Glutamatergic neuron (in vitro differentiated cells): ENCODE measurements at places on chromosomes 13 and 19.

- DNase-seq, result peak; percentile 81
Measured at GRCh38 chr19:1945899-1946298, 4.9 kb downstream of the CSNK1G2 start.

DNA sequence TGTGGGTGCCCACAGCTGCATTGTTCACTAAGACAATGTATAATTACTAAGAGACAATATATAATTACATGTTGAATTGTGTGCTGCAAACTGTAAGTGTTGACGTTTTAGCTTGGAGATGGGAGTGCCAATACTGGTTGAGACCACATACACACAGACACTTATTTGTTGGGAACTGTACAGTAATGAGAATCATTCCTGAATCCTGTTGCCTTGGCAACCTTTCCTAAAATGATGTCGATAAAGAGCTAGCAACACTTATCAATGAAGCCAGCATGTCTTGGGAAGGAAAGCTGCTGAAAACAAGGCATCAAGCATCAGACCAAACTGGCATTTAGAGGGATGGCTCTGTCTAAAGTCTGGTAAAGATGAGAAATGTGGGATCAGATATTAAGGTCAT, 51.3 kb downstream of the PCDH8 start:
- no peak for DNase-seq

GRCh38 chr13:40987606-40988280, 31.4 kb downstream of the ELF1 start:
- DNase-seq, result no peak

GRCh38 chr13:25001476-25002206, 94.3 kb upstream of the PABPC3 start:
- no peak for DNase-seq

DNA sequence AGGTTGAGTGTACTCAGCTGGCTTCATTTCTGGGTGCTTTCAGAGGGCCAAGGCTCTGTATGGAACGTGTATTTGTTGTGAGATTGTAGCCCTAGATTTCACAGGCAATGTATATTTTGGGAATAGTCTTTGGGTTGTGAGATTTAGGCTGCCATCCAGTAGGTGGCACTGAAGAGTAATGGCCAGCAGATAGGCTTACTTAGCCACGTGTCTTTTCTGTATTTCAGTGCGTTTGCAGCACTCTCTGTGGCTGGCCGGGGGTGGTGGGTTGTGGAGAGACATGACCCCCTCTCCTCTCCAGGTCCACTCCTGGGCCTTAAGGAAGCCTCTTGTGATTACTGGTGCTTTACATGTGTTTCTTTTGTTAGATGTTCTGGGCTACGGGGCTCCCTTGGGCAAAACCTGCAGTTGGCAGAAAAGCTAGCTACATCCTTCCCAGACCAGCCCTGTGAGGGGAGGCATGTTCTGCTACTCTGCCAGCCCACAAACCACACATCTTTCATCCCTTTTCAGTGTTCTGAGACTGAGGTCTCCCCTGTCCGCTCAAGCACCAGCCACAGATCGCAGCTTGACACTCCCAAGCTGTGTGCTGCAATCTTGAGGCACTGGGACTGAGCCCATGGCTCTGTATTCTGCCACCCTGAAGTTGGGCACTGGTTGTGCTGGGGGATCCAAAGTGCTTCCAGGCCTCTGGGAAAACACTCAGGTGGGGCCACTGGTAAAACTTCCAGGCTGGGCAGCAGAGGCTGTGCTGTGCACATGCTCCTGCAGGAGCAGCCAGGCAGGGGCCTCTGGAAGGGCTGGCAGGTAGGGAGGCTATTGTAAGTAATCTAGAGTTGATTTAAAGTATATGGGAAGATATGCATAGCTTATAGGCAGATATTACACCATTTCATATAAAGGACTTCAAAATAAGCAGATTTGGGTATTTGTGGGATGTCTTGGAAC, 1096.8 kb upstream of the PCDH20 start:
- peak; percentile 62 for DNase-seq

DNA sequence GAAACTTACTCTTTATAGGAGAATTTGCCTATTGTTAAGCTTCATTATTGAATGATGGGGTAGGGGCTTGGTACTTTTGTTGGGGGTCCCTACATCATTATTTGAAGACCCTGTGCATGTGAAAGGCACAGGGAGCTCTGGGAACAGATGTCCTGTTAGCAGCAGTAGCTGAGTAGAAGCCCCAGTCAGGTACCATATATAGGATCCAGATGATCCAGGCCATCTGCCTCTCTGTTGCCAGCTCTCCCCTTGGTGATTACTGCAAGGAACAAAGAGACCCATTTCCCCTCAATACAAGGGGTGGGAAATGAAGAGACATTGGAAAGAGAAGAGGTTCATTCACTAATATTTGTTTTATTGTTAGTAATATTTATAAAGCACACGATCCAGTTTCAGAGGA, 4.4 kb upstream of the MTMR6 start:
- DNase-seq, result peak; percentile 56

DNA sequence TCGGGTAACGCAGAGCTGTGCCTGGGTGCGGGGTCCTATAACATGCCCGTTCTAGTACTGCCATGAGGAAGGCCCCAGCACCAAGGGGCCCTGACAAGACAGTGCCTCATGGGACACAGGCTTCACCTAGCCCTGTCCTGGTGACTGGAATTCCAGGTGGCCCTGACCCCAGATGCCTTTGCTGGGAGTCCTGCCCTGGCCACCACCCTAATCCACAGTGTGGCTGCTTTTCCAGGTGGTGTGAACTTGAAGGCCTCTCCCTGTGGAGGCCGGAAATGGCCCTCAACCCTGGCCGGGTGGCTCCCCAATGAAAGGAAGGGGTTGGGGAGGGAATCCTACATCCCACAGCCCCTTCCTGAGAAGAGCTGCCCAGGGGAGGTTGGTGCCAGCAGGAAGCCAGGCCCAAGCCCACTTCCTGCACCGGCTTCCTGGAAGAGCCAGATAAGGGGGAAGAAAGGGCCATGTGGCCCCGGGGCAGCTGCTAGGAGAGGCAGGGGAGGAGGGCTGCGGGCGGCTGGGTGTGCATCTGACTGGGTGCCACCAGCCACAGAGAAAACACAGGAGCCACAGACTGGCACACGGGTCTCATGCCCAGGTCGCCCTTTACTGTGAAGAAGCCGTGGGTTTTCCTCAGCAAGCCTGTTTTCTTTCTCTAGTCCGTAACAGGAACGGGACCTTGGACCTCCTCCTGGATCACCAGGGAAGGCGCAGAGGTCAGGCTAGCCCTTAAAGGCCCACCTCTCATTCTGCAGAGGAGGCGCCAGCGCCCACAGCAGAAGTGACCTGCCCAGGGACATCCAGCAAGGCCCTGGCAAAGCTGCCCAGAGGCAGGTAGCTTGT, 4.7 kb downstream of the LSM4 start:
- no peak for DNase-seq

DNA sequence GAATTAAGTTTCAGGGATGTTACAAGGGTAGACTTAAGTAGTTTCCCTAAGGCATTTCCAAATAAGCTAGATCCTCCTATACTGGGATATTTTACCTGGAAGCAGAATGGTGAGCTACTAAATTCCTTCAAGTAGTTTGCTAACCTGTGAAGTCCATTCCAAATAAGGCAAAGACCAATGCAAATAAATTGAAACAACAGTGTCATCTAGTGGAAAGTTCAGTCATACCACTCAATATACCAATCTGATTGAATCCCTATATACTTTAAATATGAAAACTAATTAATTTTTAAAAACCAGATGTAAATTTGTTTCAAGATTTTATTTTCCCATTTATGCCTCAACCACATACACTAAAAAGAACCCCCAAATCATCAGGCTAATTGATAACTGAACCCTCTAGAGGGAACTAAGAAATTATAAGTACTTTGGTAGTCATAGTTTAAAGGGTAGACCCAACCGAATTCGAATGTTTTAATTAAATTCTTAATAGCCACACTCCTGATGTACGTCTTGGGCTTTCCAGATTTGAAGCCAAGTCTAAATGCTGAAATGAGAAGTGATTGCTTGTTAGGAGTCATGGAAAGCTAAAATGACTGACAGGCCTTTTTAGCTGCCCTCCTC, 223.7 kb downstream of the TBC1D4 start:
- DNase-seq, result no peak

DNA sequence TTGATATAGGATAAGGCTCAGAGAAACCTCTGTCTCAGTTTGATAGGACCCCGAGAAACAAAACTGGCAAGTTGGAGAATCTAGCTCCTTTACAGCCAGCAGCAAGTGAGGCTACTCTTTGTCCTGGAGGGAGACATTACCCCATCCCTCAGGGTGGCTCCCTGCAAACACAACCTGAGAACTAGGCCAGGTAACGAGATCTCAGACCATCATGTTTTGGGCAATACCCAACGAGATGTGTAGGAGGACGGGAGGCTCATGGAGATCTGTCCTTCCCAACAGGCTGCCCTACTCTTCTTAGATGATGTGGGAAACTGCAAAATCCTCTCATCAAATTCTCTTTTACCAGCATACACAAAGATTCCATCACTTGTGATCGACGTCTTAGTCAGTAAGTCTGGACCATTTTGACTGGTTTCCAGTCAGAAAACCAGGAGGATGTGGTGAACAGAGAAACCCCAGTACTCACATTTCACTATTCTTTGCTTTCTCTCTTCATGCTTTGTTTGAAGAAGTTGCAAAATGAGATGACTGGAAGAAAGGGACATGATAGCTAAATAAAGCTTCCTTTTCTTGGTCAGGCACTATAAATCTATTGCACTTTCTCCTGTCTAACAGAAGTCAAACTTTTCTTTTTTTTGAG, 6.0 kb upstream of the CTU1 start:
- no peak for DNase-seq

DNA sequence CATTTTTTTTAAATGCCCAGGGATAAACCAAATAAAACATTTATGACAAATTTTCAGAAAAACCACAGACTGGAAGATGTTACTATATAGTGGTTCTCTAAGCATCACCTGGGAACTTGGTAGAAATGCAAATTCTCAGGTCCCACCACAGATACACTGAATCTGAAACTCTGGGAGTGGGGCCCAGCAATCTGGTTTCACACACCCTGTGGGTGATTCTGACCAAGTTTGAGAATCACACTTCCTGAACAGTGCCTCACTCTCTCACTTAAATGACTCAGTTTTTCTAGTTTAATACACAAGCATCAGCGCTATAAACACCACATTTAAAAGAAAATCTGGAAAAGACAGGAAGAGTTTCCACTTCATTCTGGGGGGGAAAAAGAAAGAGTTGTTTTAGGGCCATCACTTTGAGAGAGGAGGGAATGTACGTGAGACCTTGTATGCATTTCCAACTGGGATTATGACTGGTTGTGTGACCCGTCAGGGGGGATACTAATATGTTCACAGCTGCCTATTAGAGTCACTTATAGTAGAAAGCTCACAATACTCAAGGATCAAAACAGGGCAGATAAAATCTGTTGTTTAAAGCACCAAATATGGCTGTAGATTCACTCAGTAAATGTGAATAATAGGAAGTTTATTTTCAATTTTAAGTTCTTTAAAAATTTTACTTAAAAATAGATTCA, 567.7 kb downstream of the GPC6 start:
- no peak for DNase-seq

- DNase-seq, result no peak
Measured at GRCh38 chr13:37198629-37199028, 93.2 kb upstream of the CSNK1A1L start.

DNA sequence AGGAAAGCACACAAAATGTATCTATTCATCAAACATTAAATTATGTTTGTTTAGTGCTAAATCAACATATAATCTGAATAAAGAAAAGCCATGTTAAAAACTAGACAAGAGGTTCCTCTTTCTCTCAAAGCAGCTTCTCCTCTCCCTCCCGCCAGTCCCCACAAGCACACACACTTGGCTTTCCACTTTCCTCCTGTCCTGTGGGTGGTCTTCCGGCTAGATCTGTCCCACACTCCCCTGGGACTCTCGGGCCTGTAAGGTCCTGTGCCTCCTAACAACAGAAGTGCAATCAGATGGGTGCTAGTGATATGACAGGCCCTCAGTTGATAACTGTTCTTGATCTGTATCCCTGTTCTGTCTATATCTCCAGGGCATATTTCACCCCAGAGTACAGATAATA, 45.6 kb upstream of the RAP2A start:
- no peak for DNase-seq

DNA sequence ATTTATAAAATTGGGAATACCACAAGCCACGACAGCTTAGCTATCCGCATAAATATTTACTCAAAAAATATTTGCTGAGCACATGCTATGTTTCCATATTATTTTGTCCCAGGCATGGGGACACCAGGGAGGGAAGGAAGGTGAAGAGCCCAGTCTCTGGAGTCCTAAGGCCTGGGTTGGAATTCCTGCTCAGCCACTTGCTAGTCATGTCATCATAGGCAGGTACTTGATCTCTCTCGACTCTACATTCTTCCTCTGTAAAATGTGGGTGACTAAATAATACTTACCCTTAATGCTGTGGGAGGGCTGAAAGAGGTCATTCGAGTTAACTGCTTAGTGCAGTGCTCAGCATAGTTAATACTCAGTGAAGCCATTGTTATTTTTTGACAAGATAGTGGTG, 4.3 kb upstream of the RNASEH2B start:
- no peak for DNase-seq

DNA sequence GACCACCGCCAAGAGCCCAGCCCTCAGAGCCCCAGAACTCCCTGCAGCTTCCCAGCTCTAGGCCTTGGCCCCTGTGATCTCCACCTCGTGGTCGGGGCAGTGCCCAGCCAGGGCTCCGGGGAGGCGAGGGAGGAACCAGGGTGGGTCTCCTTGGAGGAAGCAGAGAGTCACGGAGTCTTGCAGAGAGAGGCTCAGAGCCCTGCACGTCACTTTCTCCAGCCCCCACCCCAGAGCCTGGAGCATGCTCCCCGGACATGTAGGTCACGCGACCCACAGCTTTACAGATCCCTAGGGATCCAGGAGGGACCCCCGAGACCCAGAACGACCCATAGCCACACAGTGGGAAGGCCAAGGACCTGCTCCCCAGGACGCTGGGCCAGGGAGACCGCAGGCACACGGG, 11.9 kb downstream of the GADD45B start:
- DNase-seq, result no peak

GRCh38 chr13:106681536-106681935, 113.6 kb upstream of the ARGLU1 start:
- DNase-seq, result no peak

GRCh38 chr19:2805991-2806649, 13.5 kb upstream of the ZNF554 start:
- DNase-seq, result no peak

DNA sequence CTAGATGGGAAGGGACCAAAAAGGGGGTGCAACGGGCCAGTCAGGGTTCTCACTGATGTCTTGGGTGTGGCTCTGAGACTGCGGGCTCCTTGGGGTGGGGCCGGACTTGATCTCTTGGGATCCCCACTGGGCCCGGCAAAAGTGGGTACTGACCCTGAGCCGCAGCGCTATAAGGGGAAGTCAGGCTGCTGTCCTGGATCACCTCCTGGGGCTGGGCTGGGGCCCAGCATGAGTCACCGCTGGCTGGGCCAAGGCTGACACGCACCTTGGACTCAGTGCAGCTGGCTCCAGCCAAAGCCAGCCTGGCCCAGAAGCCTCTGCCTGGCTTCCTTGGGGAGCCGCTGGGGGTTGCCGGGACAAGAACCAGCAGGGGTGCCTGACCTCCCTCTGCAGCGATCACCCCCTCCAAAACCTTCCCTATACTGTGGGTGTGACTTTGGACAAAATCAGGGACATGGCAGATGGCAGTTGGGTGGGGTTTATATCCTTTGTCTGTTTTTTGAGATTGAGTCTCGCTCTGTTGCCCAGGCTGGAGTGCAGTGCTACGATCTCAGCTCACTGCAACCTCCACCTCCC, 617 bp upstream of the IQCN start:
- DNase-seq, result no peak

GRCh38 chr19:1080360-1081161, 13.6 kb downstream of the ARHGAP45 start:
- no peak for DNase-seq
